ENCODE measurements at places on chromosomes 3 and 15.

DNA sequence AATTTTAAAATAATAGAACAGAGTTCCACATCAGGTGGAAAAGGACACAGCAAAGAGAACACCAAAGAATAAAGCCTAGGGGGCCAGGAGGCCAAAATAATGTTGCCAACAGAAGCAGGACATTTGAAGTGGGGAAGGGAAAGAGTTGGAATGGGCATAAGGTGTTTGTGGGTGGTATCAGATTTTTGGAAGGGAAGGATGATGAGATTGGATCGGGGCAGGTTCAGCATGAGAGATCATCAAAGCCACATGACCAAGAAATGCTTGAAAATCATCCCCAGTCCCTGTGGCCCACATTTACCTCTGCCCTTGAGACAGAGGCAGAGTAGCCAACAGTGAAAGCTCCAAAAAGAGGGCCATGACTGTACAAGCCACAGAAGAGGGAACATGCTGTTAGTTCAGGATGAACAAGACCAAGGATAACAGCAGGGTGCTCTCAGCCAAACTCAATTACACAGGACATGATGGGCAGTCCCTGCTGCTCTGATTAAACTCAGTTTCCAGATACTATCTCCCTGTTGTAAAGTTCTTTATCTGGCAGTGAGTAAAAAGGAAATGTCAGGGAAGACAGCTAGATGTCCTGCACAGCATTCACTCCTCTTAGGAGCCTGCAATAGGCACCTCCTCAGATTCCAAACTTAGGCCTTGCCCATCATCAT, 32.5 kb downstream of the RAB27A start:
- no peak for DNase-seq

DNA sequence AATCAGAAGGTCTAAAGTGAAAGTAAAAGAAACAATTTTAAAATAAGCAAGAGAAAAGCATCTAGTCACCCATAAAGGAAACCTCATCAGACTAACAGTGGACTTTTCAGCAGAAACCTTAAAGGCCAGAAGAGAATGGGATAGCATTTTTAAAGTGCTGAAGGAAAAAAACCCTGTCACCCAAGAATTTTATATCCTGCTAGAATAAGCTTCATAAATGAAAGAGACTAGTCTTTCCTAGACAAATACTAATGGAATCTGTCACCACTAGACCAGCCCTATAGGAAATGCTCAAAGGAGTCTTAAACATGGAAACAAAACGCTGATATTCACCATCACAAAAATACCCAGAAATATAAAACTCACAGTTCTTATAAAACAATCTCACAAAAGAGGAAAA, 46.9 kb downstream of the TAMM41 start:
- no peak for DNase-seq

DNA sequence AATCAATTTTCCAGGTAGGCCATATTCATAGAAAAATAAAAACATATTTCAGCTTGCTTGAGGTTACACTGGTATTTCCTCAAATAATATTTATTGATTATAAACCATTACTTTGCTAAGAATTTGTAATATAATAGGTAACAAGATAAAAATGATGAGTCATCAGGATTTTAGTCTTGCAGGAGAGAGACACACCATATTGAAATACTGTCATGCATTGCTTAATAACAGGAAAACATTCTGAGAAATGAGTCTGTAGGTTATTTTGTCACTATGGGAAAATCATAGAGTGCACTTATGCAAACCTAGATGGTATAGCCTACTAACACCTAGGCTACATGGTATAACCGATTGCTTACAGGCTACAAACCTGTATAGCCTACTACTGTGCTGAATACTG, 990.5 kb downstream of the OTOL1 start:
- no peak for DNase-seq

GRCh38 chr3:62318365-62318751, 55.0 kb downstream of the FEZF2 start:
- no peak for DNase-seq

DNA sequence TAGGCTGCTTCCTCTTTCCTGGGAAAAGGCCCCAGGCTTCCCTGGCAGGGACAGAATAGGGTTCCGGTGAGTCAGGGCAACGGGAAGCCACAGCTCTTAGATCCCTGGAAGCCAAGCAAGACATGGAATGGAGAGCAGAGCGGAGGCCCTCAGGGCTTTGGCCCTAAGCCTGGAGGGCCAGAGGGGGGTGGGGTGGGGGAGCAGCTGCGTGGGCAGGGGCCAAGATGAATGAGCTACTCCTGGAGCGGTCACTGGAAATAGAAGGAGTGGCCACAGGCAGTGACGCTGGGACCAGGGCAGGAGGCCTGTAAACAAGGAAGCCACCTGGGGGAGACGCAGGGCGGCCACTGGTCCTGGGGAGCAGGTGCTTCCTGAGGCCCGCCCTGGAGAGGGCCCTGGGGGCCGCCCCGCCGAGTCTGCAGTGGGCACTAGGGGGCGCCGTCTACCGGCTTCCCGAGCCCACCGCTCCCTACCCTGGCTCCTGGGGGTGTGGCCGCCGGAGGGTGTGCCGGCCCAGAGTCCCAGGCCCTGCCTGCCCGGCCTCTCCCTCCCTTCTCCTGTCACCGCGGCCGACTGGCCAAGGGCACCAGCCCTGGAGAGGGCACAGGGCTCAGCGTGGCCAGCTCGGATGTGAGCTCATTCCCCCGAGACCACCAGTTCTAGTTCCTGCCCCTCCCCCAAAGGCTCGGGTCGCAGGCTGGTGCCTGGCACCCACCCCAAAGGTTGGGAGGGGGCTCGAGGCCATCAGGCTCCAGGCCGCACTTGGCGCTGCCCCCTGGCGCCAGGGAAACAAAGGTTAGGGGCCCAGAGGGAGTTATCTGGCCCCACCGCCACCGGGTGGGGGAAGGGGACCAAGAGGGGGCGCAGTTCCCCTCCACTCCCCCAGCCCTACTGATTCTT, 12.1 kb downstream of the VPS18 start:
- DNase-seq, result peak; percentile 92

DNA sequence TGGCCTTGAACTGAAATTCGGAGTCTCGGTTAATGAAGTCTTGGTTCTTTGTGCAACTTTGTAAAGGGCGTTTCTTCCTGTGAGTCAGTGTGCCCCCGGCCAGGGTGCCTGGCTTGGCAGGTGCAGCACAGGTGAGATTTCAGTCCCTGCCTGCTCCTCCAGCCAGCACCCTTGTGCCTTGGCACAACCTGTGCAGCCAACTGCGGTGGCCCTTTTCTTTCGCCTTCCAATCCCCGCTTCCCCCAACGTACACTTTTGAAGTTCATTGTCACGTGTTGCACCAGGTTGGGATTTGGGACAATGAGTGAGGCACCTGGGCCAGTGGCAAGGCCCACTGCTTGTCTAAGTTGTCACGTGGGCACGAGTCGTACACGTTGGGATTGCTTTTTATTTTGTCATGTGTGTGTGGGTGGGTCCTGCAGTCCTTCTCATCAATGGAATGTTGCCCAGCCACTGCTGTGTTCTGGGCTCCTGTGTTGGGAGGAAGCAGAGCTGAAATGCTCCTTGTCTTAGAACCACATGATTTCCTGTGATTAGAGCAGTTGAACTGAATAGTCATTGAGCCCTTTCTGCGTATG, 242.9 kb upstream of the BHLHE40 start:
- no peak for DNase-seq

DNA sequence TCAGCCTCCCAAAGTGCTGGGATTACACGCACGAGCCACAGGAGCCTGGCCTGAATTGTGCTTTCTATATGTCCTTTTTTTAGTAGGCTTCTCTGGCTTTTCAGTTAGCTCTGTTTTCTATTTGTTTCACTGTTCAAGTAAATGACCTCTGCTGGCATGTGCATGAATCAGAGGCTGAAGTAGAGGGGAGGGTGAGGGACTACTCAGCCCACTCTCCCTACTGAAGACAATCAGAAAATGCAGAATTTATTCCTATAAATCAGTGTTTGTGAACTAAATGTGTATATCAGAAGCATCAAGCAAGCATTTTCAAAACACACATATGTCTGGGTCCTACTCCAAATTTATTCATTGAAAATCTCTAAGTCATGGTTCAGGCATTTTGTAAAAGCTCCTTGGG, 45.0 kb downstream of the ZMAT3 start:
- no peak for DNase-seq

- peak; percentile 80 for DNase-seq
These were observed 5.8 kb upstream of the TOPAZ1 start for GRCh38 chr3:44235604-44236484.

DNA sequence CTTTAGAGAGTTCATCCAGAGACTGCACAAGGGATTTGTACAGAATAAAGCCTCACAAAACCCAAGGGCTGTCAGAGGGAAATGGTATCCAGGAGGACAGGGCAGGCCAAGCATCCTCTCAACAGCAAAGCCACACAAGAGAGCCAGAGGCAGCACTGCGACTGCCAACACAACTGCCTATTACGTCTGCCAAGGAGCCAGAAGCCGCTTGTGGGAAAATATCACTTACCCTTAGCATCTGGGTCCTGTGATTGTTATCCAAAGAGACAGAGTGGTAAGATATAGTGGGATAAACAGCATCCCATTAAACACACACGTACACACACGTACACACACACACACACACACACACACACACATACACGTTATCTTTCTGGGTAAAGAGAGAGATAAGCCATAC, 618.3 kb upstream of the AGTR1 start:
- DNase-seq, result peak; percentile 9

GRCh38 chr3:121231872-121232271, 313.9 kb downstream of the POLQ start:
- DNase-seq, result no peak

GRCh38 chr3:66297260-66297873, 76.6 kb downstream of the SLC25A26 start:
- no peak for DNase-seq

- DNase-seq, result no peak
These were observed 42.0 kb upstream of the MAP3K13 start for GRCh38 chr3:185320949-185321348.

DNA sequence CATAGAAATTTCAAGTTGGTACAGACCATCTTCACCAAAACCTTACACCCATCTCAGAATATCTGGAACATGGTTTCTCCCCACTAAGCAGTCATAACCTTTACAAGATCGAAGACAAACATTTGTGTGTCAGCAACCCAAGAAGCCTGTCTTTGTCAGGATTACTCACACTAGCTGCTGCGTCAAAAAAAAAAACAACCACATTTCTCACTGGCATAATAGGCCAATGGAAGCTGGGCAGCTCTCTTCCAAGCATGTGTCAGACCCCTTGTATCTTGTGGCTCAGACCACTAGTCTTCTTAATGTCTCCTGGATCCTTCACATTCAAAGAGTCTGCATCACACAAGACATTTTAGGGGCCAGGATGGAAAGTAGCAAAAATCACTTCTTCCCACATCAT, 266.9 kb upstream of the IGF1R start:
- no peak for DNase-seq

GRCh38 chr3:109396806-109397205, 59.5 kb upstream of the DPPA4 start:
- DNase-seq, result no peak

GRCh38 chr3:194243172-194243837, 107.4 kb downstream of the HES1 start:
- DNase-seq, result no peak

DNA sequence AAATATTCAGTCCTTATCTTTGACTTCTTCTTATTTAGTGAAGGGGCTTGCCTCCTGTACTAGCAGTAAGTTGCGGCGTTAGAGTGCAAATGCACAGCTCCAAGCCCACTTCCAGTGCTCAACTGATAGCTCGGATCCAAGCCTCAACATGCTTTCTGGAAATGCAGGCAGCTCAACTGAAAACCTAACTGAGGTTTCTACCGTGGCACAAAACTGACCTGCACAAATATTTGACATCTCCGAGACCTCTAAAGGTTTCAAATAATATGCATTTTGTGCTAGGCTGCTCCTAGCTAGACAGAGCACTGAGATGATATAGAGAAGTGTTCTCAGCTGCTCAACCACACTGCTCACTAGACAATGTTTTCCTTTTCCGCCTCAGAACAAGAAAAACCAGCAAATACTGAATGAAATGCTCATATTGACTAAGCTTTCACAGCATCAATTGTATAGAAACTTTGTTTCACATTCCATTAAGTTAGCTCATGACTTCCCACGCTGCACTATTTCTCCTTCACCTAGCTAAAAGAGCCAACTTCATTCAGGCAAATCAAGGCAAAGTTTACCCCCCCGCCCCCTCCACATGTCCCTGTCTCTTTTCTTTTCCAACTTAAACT, 822 bp downstream of the ZNF385D start:
- no peak for DNase-seq

- DNase-seq, result peak; percentile 85
These were observed 156.0 kb upstream of the MCTP2 start for GRCh38 chr15:94075349-94075748.

- DNase-seq, result peak; percentile 30
These were observed 751.7 kb upstream of the GOLIM4 start for GRCh38 chr3:168847291-168847883.

DNA sequence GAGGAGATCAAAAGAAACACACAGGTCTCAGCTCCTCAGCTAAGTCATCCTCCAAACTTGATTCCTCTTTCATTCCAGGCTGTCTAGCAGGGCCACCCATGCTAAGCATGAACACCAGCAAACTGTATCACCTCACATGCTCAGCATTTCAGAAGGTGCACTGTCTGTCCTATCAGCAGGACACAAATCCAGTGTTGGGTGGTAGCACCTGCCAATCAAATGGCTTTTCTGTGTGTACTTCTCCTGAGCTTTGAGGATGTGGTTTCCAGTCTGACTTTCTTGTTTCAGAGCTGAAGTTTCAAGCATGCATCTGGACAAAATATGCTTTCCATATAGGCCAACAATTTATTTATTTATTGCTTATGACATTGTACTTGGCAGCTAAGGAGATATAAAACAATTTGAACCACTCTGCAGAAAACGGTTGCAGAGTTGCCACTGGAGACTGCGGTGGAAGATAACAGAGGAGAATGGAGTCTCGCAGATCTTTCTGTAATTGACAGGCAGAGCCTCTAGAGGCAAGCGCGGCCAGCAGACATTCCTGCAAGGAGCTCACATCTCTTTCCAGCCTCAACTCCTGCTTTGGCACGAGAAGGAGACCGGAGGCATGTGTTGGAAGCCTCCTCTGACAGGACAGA, 167.1 kb upstream of the WNT5A start:
- DNase-seq, result no peak

- no peak for DNase-seq
These were observed 341.3 kb upstream of the DPPA4 start for GRCh38 chr3:109678600-109678999.

DNA sequence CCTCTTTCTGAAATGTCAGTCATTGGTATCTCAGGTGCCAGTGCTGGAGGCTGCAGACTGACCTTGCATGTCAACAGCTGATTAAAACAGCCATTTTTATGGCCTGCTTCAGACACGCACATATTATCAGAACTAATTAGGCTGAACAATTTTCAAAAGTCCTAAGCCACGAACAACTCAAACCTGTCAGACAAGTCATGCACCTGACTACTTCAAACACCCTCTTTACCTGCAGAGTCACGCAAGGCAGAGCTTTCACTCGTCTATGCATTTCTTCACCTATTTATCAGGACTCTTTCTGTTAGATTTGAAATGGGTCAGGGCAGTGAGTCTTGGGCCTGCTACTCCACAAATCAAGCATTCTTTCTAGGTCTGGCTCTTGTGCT, 26.7 kb downstream of the CLK3 start:
- no peak for DNase-seq
